ENCODE measurements at places on chromosomes 1 and 21. TPM values are rescaled to one million over a fixed set of nuclear protein-coding genes. Genes with fewer than 3 reads are reported as not detected.

DNA sequence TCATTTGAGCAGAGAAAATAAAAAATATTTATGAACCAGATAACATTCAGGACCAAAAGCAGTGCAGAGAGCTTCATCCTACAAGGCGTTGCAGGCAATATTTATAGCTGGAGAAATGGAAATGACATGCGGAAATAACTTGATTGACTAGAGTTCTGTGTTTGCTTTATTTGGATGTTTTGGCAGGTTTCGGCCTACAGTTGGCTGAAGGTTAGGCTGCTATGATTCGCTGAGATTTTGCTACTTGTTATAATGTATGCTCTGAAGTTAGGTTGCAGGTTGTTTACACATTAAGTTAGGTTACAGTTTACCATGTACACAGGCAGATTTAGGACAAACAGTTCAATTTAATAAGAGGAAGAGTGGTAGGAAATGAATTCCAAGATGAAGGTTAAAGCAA, 632 bp upstream of the OR13G1 start:
- no peaks in the 10 kb centered on the region for H3K27me3 ChIP-seq
- H3K4me3 ChIP-seq, result no peak overlapping the region
- no peak for DNase-seq
- no peaks in the 10 kb centered on the region for H3K36me3 ChIP-seq
- no peak overlapping the region for H3K27ac ChIP-seq

- peaks cover 47% of the 10 kb centered on the region for H3K4me1 ChIP-seq
- H3K4me3 ChIP-seq, result no peak overlapping the region
These were observed 18.0 kb downstream of the IER5 start for GRCh38 chr1:181106479-181106878.

DNA sequence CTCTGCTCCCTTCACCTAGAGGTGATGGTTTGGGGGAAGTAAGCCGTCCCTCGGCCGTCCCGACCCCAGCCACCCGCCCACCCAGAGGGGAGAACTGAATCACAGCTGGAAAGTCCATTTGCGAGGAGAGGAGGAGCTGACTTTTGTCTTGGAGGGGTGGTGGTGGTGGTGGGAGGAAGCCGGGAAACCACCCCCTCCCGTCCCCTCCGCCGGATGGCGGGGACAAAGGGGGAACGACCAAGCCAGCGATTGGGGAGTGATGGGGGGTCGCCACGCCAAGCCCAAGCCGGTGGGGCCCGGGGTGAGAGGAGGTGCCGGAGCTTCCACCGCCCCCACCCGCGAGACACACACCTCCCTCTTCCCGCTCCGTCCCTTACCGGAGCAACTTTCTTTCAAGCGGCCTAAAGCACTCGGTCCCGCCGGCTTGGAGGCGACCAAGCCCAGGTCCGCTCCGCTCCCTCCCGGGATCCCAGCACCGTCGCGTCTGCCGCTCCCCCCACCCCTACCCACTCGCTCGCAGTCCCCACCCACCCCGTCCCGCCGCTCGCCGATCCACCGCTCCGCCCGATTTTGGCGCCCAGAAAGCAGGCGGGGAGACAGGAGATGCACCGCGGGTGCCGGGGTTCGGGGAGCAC, 540 bp downstream of the ARHGEF2 start:
- no peaks in the 10 kb centered on the region for H3K27me3 ChIP-seq
- peak overlapping the region; percentile 80 for H3K4me3 ChIP-seq
- peak overlapping the region; percentile 55 for H3K27ac ChIP-seq
- no peaks in the 10 kb centered on the region for H3K36me3 ChIP-seq

DNA sequence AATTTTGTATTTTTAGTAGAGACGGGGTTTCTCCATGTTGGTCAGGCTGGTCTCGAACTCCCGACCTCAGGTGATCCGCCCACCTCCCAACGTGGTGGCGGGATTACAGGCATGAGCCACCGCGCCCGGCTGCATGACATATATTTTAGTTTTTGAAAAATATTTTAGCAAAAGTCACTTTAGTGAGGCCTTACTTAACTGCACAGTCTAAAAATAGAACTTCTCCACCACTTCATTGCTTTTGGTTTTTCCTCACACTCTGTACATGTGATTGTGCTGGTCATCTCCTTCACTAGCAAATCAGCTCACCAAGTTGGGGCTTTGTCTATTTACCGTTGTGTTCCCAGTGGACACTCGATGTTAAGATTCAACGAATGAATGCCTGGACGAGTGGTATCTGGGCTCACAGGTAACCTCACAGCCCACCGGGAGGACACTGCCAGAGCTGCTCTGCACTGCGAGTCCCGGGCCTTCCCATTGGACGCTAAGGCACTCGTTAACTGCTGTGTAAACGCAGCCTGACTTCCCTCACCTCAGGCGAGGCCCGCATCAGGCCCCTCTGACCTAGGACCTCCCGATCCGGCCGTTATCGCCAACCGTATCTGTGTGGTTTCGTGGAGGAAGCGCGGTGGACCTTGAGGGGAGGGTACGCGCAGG, 14.0 kb upstream of the ZNF692 start:
- no peaks in the 10 kb centered on the region for H3K36me3 ChIP-seq
- H3K4me3 ChIP-seq, result peak overlapping the region; percentile 81
- peak; percentile 74 for DNase-seq
- H3K27ac ChIP-seq, result peak overlapping the region; percentile 76

The PLA2G2F gene
- not detected for total RNA-seq

GRCh38 chr1:9886092-9886742, 23.9 kb downstream of the CTNNBIP1 start:
- no peaks in the 10 kb centered on the region for H3K36me3 ChIP-seq
- H3K4me3 ChIP-seq, result no peak overlapping the region
- peaks cover 20% of the 10 kb centered on the region for H3K4me1 ChIP-seq
- no peak for DNase-seq
- no peaks in the 10 kb centered on the region for H3K27me3 ChIP-seq
- no peak overlapping the region for H3K27ac ChIP-seq

DNA sequence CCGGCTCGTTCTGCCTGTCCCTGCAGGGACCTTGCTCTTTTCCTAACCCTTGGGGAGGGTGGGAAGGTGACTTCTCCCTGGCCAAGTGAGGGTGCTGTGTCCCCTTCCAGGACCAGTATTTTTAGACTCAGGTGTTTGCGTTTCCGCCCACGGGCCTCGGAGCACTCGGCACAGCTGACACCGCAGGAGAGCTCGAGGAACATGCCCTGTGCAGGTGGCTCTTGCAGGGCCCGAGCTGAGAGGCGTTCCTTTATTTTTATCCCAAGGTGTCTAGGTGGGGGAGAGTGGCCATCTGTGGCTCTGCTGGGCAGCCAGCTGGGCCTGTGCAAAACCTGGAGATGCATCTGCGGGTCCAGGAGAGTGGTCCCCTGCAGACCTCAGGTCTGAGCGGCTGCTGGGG, 16.0 kb downstream of the PLCH2 start:
- no peak overlapping the region for H3K27ac ChIP-seq
- H3K4me3 ChIP-seq, result no peak overlapping the region
- no peaks in the 10 kb centered on the region for H3K36me3 ChIP-seq
- H3K27me3 ChIP-seq, result no peaks in the 10 kb centered on the region
- DNase-seq, result no peak

The CD34 gene
- 174 TPM for total RNA-seq

DNA sequence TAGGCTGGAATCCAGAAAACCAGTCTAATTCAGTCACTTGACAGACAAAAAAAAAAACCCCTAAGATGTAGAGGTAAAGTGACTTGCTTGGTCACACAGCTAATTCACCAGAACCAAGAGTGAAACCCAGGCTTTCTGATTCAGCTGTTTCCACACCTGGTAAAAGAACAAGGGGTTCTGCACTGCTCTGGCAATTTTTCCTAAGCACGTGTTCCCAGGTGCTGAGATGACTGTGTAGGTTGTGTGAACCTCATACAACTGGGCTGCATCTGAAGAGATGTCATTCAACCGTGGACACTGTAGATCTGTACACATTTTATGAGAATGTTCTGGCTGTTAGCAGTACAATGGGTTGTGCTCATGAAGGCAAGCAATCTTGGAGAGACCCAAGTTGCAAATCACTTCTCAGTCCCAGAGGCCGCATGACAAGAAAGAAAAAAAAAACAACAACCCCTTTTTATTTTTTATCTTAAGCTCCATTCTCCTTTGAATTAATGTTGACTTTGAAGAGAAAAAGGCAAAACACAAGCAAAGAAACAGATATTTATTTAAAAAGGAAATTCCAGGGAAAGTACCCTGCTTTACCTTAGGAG, 95.4 kb downstream of the INTS7 start:
- no peaks in the 10 kb centered on the region for H3K4me1 ChIP-seq
- no peak overlapping the region for H3K4me3 ChIP-seq
- DNase-seq, result no peak
- no peaks in the 10 kb centered on the region for H3K27me3 ChIP-seq
- H3K27ac ChIP-seq, result no peak overlapping the region
- H3K36me3 ChIP-seq, result peaks cover 2% of the 10 kb centered on the region

The ZBTB18 gene
- 21.1 TPM for total RNA-seq

- H3K4me3 ChIP-seq, result no peak overlapping the region
- no peaks in the 10 kb centered on the region for H3K27me3 ChIP-seq
- no peak overlapping the region for H3K27ac ChIP-seq
- DNase-seq, result no peak
These were observed 3.1 kb upstream of the MT1HL1 start for GRCh38 chr1:237007147-237007881.

The EPS8L3 gene
- not detected for total RNA-seq

DNA sequence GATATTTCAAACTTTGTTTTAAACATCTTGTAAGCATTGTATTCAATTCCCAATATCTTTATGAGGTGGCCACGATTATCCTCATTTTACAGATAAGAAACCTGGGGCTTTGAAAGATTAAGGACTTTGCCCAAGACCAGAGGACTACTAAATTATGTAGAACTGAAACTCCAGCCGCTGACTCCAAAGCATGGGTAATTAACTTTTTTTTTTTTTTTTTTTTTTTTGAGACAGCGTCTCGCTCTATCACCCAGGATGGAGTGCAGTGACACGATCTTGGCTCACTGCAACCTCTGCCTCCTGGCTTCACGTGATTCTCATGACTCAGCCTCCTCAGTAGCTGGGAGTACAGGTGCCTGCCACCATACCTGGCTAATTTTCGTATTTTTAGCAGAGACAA, 68.7 kb downstream of the ALG14 start:
- no peak overlapping the region for H3K27ac ChIP-seq
- H3K36me3 ChIP-seq, result no peaks in the 10 kb centered on the region
- H3K27me3 ChIP-seq, result no peaks in the 10 kb centered on the region
- no peak overlapping the region for H3K4me3 ChIP-seq
- no peak for DNase-seq
- H3K4me1 ChIP-seq, result peaks cover 13% of the 10 kb centered on the region

The LCE6A gene
- total RNA-seq, result not detected

- no peaks in the 10 kb centered on the region for H3K36me3 ChIP-seq
- no peak overlapping the region for H3K27ac ChIP-seq
- no peaks in the 10 kb centered on the region for H3K27me3 ChIP-seq
- no peaks in the 10 kb centered on the region for H3K4me1 ChIP-seq
- no peak for DNase-seq
These were observed 10.5 kb downstream of the AXDND1 start for GRCh38 chr1:179376223-179376622.

DNA sequence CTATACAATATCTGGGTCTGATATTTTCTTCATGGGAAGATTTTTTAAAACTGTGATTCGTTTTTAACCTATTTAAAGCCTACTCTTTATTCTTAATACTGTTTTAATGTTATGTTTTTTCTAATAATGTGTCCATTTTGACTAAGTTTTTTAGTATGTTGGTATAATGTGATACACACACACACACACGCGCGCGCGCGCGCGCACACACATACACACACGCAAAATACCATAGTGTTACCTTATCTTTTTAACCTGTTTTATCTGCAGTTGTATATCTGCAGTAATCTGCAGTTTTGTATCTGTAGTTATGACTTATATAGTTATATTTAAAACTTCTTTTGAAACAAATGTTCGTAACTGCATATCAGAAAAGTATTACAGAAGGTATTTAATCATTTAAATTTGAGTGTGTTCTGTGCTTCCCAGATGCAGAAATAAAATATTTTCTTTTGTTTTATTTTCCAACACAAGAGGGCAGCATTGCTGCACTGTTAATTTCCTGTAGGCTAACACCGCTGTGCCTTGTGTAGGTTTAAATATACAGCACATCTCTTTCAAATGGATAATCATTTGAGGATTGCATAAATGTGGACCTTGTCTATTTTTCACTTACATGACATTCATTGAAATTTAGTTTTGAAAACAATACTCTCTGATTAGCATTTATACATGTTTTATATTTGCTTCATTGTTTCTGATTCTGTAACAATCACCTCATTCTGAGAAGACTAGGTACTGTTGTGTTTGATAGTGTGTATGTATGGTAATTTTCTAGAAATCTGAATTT, 166.1 kb downstream of the PDE4B start:
- no peaks in the 10 kb centered on the region for H3K27me3 ChIP-seq
- peak; percentile 73 for DNase-seq
- H3K36me3 ChIP-seq, result no peaks in the 10 kb centered on the region
- H3K4me1 ChIP-seq, result peaks cover 10% of the 10 kb centered on the region
- no peak overlapping the region for H3K27ac ChIP-seq
- H3K4me3 ChIP-seq, result no peak overlapping the region

The SYT6 gene
- not detected for total RNA-seq

The ZNF683 gene
- total RNA-seq, result not detected

- H3K27me3 ChIP-seq, result no peaks in the 10 kb centered on the region
- no peaks in the 10 kb centered on the region for H3K4me1 ChIP-seq
- no peak for DNase-seq
These were observed 62.4 kb downstream of the MAP3K21 start for GRCh38 chr1:233389893-233390292.

DNA sequence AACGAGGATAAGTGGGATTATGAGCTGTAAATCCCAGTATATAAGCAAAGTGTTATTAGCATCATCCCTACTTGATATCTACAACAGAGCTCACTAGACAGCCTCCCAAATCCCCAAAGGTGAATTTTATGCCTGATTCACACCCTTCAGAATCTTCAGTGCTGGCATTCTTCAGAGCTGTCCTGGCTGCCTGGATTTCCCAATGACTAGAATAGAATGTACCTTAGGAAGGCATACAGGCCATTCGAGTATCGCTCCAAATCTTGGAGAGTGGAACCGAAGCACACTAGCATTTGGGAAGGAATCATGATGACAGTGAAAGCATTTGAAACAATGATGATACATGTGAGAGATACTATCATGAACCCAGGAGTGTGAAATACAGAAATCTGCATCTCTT, 22.3 kb downstream of the ZBTB40 start:
- H3K27ac ChIP-seq, result no peak overlapping the region
- no peaks in the 10 kb centered on the region for H3K4me1 ChIP-seq
- no peaks in the 10 kb centered on the region for H3K36me3 ChIP-seq
- no peak overlapping the region for H3K4me3 ChIP-seq
- H3K27me3 ChIP-seq, result no peaks in the 10 kb centered on the region
- DNase-seq, result no peak

- no peak overlapping the region for H3K4me3 ChIP-seq
- no peaks in the 10 kb centered on the region for H3K27me3 ChIP-seq
- no peaks in the 10 kb centered on the region for H3K4me1 ChIP-seq
These were observed 56.4 kb upstream of the ADORA3 start for GRCh38 chr1:111559736-111560279.

GRCh38 chr1:172941471-172941870, 109.3 kb downstream of the TNFSF18 start:
- H3K4me1 ChIP-seq, result peaks cover 6% of the 10 kb centered on the region
- no peaks in the 10 kb centered on the region for H3K36me3 ChIP-seq
- no peaks in the 10 kb centered on the region for H3K27me3 ChIP-seq

- H3K4me3 ChIP-seq, result no peak overlapping the region
- H3K4me1 ChIP-seq, result no peaks in the 10 kb centered on the region
- no peak overlapping the region for H3K27ac ChIP-seq
- H3K36me3 ChIP-seq, result no peaks in the 10 kb centered on the region
These were observed 405.5 kb upstream of the ADAMTS5 start for GRCh38 chr21:27372381-27372780.

Measured in endothelial cell of umbilical vein (primary cell).